ENCODE measurements at places on chromosomes 11 and 22.

- DNase-seq, result no peak
Measured at GRCh38 chr11:11895672-11896071, 53.9 kb downstream of the USP47 start.

GRCh38 chr11:87281496-87281895 is 243.8 kb downstream of the TMEM135 start:
- DNase-seq, result no peak

DNA sequence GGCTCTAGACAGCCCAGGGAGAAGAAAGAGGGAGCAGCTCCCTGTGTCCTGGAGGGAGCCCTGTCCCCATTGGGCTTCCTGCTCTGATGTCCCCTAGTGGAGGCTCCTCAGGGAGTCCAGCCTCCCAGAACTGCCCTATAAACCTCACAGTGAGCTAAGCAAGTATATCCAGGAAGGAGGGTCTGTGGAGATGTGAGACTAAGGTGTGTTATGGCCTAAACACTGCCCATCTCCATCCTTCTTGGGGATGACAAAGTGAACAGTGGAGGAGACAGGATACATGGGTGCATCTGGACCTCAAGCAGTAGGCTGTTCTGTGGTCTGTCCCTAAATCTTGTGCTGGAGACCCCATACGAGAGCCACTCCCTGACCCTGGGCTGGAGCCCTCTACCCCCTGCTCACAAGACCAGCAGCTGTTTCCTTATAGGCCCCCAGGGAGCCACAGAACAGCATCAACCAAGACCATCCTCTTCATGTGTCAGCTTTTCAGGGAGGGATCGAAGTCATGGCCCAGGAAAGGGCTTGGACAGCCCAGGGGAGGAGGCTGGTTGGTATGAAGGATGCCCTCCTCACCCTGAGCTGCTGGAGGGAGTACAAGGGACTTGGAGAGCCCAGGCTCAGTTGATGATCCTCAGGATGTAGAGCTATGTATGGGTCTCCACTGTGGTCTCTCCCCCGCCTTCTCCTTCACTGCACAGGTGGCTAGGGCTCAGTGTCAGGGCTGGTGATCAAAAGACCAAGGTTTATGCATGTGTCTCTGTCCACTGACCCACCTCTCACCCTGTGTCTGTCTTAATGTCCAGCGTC is 49.7 kb upstream of the TOP3B start:
- DNase-seq, result no peak

DNA sequence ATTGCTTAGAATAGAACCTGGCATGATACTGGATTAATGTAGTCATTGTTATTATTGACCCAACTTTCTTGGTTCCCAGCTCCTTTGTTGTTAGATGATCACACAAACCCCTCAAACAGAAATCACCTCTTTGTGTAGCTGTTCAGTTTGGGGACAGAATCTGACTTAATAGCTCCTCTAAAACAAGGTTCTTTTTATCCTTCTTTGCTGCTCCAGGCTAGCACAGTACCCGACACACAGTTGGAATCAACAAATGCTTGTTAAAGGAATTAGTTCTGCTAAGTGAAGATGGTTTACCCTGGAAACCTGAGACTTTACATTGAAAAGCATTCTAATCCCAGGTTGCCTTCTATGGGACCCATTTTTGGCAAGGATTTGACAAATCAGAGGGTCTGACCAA is 43.9 kb downstream of the GAB2 start:
- DNase-seq, result no peak

- no peak for DNase-seq
Measured at GRCh38 chr11:95916049-95916448, 7.9 kb downstream of the MTMR2 start.

DNA sequence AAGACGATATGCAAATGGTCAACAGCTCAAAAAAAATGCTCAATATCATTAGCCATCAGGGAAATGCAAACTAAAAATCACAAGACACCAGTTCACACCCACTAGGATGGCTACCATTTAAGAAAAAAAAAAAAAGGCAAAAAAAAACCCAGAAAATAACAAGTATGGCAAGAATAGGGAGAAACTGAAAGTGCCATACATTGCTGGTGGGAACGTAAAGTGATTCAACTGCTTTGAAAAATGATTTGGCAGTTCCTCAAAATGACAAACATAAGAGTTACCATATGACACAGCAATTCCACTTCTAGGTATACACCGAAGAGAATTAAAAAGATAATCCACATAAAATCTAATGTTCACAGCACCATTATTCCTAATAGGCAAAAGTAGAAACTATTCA is 47.5 kb downstream of the PICALM start:
- DNase-seq, result no peak

- DNase-seq, result no peak
Measured at GRCh38 chr11:87338046-87338639, 300.4 kb downstream of the TMEM135 start.

GRCh38 chr11:109858152-109858551 is 235.0 kb upstream of the ZC3H12C start:
- DNase-seq, result no peak

DNA sequence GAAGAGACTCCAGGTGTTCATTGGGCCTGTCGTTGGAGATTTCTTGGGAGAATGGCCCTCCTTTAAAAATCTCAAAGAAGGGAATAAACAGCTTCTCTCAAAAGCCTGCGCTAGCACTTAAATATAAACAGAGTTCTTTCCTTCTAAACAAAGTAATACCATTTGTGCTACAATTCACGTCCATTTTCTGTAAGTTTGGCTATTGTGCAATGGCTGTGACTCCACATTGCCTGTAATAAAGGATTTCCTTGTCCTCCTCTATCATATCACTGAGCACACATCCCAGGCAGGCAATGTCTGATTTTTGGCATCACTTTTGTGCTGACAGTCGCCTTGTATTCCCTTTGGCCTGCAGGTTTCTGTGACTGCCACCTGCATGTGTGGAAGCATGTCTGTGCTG is 4.9 kb upstream of the ADAMTS8 start:
- DNase-seq, result no peak

DNA sequence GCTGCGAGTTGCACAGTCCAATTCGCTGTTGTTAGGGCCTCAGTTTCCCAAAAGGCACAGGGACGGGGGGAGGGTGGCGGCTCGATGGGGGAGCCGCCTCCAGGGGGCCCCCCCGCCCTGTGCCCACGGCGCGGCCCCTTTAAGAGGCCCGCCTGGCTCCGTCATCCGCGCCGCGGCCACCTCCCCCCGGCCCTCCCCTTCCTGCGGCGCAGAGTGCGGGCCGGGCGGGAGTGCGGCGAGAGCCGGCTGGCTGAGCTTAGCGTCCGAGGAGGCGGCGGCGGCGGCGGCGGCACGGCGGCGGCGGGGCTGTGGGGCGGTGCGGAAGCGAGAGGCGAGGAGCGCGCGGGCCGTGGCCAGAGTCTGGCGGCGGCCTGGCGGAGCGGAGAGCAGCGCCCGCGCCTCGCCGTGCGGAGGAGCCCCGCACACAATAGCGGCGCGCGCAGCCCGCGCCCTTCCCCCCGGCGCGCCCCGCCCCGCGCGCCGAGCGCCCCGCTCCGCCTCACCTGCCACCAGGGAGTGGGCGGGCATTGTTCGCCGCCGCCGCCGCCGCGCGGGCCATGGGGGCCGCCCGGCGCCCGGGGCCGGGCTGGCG is at the start of gene BCR:
Gene BCR (plus strand): TSS at position 209 of the 592 bp plus-strand sequence. CDS start 452 bp downstream, outside the sequence.
- DNase-seq, result no peak

- no peak for DNase-seq
Measured at GRCh38 chr11:66072518-66072917, 2.4 kb downstream of the PACS1 start.

GRCh38 chr11:69775163-69775755 is at the start of gene FGF4:
FGF4 (minus strand) TSS chr11:69775341; CDS start chr11:69775084, 257 bp downstream.
- DNase-seq, result no peak

DNA sequence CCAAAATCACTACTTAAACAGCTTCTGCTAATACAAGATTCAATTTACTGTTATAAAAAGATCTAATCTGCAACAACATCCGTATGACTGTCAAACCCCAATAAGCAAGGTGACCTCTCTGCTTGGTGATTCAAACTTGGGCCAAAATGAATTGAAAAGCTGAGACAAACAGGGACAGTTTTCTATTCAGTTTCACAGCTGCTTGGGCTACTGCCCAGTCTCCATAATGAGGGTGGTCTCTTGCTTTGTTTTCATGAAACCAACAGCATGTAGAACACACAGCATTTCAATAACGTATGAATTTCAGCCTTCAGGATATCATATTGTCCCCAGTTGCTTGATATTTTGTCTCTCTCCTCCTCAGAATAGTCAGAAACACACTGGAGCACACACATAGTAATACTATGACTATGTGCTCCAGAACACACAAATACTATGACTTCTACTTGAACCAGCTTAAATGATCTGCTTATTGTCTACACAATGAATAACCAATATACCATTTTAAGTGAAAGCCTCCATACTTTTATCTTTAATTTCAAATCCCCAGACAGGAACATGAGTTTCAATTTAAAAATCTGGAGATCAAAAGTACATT is 285.0 kb downstream of the TTC28 start:
- no peak for DNase-seq

DNA sequence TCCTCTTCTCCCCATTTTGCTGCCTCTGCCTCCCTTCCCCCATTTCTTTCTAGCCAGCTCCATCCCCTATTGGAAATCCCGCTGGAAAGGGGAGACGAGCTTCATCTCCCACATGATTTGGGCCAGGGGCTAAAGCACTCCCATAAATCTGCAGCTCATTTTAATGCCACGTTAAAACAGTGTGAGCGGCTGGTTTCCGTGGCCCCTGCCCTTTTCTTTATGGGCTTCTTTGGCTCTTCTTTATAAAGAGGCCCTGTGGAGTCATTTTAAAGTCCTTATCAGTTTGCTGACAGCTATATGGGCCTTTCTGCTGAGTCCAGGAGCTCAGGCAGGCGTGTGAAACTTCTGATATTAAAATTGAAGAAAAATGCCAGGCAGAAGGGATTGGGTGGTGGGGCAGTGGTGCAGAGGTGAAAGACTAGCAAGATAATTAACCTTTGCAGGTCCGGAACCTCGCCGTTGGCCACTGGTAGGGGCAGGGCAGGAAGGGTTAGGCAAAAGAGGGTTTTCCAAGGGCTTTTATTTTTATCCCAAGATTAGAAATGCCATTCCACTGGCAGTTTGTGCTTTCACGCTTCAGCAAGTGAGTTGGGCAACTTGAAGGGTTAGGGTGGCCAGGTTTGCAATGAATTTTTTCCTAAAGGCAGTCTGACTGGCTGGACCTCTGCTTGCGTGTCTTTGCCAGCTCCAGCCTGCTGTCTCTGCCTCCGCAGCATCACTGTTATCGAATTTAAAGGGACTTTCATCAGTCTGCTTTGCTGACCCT is 44.3 kb downstream of the EXT2 start:
- DNase-seq, result no peak

GRCh38 chr11:44252999-44253602 is 56.8 kb downstream of the ALX4 start:
- DNase-seq, result no peak

DNA sequence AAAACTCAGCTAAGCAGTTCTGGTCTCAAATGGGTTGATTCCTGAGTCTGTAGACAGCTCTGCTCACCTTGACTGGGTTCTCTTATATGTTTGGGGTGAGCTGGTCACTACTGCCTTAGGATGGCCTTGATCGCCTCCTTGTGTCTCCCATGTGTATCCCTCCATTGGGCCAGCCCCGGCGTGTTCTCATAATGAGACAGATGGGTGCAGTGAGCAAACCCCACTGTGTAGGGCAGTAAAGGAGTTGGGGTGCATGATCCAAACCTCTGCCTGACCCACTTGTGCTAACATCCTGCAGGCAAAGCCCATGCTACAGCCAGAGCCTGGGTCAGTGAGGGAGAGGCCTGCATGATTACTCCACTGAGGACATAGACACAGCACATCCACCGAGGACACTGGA is 657.6 kb downstream of the BRD1 start:
- no peak for DNase-seq

DNA sequence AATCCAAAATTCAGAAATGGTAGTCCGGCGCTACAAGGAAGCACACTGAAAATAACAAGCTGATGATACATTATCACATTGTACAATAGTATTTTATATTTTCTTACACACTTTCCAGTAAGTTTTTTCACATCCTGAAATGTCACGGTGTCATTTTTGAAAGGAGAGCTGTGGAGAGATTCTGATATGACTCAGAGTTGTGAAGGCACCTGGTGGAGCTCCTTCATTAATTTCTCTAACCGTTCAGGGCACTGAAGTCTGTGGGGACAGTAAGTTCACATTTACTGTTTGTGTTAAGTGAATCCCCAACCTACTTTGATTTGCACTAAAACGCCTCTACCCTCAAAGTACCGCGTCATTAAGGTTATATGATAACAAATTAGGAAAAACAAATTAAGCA is 13.3 kb downstream of the LDHAL6A start:
- DNase-seq, result no peak

GRCh38 chr11:119365071-119365591 is 16.4 kb downstream of the USP2 start:
- DNase-seq, result no peak

DNA sequence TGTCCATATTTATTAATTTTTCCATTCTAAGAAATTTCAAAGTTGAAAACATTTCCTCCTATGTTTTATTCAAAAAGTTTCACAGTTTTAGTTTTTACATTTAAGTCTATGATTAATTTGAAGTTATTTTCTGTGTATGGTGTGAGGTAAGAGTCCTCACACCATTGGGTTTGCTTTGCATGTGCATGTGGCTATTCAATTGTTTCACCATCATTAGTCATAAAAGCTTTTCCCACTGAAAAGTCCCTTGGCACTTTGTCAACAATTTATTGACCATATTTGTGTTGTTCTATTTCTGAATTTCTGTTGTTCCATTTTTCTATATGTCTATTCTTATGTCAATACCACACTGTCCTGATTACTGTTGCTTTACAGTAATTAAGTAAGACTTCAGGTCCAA is 186.5 kb downstream of the KIF18A start:
- DNase-seq, result no peak

DNA sequence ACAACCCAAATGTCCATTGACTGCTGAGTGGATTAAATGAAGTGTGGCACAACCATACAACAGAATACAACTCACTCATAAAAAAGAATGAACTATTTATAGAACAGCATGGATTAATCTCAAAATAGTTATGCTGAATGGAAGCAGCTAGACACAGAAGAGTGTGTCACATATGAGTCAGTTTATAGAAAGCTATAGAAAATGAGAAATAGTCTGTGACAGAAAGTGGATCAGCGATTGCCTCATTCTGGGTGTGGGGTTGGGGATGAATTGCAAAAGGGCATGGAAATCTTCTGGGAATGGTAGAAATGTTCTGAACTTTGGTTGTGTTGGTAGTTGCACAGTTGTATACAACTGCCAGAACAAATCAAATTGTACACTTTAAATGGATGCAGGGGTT is 37.4 kb downstream of the PRR5L start:
- DNase-seq, result no peak

Measured in NCI-H510A (cell line).